ENCODE measurements at places on chromosomes 12 and 14. TPM values are rescaled to one million over a fixed set of nuclear protein-coding genes. Genes with fewer than 3 reads are reported as not detected.

GRCh38 chr12:58458102-58458501 lies 462.2 kb downstream of the LRIG3 start:
- no peak for DNase-seq

DNA sequence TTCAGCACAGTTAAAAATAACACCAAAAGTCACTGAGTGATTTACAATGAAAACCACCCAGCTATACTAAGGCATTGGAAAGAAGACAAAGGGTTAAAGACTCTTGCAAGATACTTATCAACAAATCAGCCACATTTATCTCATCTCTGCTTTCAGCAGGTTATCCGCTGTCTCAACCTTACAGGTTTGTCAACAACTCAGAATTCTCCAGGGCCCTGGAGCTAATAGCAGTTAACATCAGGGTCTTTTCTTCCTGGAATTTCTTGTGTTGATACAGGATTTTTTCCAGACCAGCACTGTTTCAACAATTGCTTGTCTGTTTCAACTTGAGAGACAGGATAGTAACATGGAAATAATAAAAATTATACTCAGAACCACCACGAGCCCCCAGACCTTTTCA lies 3.5 kb downstream of the PKP2 start:
- DNase-seq = no peak

DNA sequence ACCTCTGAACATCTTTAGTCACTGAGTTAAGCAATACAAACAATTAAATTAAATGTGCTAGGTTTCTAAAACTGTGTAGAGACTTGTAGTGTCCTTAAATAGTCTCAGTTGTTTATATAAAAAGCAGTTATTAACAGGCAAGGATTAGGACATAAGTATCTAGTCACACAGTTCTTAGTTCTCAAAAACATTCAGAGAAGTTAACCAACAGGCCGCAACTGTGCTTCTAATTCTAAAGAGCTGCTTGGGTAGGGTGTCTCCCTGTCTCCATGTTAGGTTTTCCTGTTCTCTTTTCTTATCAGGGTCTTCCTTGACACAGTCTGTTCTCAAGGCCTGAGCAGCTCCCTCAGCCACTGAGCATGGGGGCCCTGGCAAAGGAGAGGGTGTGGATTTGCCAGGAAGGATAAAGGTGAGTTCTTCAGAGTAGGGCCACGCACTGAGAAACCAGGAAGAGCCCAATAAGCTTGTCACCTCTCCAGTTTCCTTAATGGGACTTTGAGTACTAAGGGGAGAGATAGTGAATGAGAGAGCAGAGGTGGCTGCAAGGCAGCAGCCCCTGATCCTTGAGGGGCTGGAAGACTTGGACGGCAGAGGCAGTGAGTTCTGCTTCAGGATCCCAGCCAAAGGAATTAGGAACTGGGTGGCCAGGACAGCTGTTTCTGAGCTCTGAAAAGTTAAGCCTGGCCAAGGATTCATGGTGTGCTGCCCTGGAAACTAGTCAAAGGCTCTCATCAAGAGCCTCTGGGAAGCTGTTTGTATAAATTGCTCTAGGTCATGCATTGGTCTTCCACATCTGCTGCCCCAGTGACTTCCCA lies 177.3 kb downstream of the MYRFL start:
- no peak for DNase-seq

GRCh38 chr12:108519558-108519957 lies 4.5 kb downstream of the FICD start:
- no peak for DNase-seq

DNA sequence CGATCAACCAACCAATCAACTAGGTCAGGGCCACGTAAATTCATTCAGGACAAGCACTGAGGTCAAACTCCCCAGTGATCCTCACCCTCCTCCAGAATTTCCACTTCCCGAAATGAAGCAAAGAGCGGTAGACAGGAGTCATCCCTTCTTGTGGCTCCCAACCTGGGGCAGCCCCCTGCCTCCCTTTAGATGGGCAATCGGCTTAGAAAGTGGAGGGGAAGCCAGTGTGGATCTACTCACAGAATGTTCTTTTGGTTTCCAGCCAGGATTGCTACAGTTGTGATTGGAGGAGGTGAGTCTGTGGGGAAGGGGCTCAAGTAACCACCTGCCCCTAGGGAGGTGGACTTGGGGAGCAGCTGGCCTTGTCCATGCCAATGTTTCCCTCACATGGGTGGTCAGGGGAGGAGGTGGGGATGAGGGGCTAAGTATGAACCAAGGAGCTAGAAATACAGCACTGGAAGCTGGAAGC lies 4.1 kb downstream of the IFI27 start:
- DNase-seq = no peak

- DNase-seq = no peak
These were observed 1.3 kb upstream of the AVPR1A start for GRCh38 chr12:63152321-63152700.

- DNase-seq = no peak
These were observed 174.0 kb upstream of the MYL2 start for GRCh38 chr12:111094157-111095010.

DNA sequence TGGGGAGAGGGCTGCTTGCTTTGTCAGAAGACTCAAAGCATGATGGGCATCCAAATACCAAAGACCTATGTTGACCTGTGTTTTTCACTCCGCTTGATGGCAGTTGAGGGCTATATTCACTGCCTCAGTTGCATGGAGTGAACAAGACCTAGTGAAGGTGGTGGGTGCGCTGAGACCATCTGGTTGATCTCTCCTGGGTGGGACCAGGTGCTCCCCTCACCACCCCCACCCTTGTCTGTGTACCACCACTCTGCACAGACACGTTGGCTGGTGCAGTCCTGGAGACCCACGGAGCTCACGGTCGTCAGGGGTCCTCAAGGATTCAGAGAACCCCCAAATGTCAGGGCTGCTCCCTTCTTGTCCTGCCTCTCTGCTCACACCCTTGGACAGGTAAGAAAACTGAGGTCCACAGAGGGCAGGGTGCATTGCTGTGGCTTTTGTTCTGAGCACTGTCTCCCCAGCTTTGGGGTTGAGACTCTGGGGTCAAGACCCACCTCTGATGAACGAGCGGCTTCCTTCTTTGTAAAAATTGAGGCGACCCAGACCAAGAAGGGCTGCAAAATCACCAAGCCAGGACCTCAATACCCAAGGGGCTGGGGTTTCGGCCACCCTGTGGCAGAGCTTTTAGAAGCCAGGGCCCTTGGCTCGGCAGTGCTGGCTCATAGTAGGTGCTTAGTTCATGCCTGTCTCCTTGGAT lies 166.3 kb upstream of the RTL1 start:
- no peak for DNase-seq

- DNase-seq = no peak
These were observed 767.2 kb downstream of the VRK1 start for GRCh38 chr14:97564334-97564733.

The KLHL42 gene
- total RNA-seq = 24.0 TPM

The ESRRB gene
- not detected for total RNA-seq

DNA sequence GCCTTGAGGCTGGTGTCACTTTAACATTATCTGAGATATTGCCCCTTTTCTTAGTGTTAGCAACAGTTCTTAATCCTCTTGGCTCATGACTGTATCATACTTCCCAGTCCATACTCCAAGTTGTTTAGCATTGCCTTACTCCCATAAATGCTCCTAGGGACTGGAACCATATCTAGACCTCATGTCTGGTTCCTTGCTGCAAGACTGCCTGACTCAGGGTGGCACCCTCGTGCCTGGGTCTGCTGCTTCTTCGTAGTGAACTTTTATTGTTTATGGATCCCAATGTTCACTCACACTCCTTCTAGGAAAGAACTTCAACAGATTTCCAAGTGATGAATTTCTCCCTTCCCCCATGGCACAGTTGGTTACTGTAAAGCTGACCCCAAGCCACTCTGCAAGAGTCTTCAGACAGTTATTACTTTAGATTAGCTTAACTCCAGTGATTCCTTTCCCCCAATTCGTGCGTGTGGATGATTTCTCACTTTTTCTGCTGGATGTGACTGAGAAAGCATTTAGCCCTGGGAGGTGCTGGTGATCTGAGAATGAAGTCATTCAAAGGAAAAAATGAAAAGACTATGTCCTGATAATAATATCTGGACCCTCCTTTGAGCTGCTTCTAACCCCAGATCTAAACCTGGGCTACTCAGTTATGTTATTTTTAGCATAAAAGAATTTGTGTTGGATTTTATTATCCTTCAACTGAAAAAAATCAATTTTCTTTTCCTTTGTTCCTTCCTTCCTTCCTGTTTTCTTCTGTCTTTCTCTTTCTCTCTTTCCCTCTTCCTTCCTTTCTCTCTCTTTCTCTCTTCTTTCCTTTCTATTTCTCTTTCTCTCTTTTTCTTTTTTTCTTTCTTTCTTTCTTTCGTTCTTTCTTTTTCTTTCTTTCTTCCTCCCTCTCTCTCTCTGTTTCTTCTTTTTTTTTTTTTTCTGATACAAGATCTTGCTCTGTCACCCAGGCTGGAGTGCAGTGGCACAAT lies 47.5 kb upstream of the PPP1R12A start:
- DNase-seq = no peak

DNA sequence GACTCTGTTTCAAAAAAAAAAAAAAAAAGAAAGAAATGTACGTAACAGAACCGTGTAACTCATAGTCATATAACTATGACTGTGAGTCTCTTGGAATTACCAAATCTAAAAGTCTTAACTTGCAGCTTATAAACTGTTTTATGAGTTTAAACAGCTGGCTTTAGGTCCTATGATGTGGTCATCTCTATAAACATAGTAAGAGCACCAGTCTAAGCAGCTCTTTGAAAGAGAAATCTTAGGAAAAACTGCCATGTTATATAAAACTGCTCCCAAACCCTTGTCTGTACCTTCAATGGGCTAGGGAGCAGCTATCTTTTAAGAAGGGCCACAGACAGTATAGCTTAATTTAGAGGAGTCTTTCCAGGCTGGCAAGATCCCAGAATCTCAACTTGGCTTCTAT lies 115.5 kb upstream of the AEBP2 start:
- DNase-seq = no peak

- DNase-seq = no peak
These were observed 136.8 kb downstream of the TPH2 start for GRCh38 chr12:72075401-72075800.

- no peak for DNase-seq
These were observed 27.5 kb downstream of the HVCN1 start for GRCh38 chr12:110661337-110661972.

DNA sequence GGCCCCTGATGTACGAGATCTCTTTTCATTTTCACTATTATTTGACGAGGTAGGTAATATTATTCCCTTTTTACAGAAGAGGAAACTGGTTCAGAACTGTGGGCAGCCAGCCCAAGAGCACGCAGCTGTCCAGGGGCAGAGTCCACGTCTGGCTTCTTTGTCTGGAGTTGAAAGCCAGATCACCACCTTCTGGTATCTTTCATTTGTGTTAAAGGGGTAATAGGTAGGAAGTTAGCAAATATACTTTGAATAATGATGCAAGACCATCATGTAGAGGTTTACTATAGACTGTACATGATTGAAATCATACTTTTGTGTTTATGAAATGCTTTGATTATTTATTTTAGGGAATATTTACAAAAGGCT lies 144.1 kb upstream of the AMIGO2 start:
- no peak for DNase-seq

- no peak for DNase-seq
These were observed 60.6 kb downstream of the ARL6IP4 start for GRCh38 chr12:123041042-123041531.

The HELB gene
- total RNA-seq = 3.9 TPM

- DNase-seq = no peak
These were observed 32.1 kb downstream of the SPATA7 start for GRCh38 chr14:88417594-88417993.

- no peak for DNase-seq
These were observed 2.2 kb downstream of the GPR132 start for GRCh38 chr14:105063056-105063455.

The C12orf60 gene
- 15.9 TPM for total RNA-seq

- DNase-seq = no peak
These were observed 61.7 kb downstream of the KIF26A start for GRCh38 chr14:104200106-104200505.

DNA sequence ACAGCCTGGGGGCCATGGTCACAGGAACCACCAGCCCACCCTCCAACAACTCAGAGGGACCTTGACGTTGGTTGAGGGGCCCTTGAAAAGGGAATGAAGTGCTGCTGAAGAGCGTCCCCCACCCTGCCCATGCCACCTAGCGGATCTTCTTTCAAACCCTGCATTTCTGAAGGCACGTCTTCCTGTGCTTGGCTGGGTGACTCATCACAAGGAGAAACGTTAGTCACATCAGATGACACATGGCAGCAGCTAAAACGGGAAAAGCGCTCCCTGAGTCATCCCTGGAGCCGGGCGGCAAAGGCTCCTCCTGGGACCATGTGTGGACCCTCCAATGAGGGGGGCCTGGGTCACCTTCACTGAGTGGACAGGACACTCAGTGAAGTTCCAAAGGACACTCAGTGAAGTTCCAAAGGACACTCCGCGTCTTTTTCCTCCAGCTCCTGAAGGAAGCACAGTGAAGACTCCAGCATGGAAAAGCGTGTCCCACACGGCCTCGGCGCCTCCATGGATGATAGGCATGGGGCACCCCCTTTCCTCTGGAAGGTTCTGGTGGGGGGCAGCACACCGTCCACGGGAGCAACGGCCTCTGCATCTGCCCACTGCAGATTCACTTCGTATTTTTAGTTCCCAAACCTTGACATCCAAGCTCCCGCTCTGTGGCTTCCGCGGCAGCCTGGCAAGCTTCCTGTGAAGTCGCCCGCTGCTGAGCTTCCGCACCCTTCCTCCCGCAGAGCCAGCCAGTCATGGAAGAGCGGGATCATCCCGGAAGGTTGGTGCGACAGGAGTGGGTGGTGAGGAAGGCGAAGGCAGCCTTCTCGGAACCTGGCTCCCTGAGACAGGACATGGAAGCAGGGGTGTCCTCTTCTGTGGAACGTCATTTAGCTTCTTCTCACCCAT lies 383.4 kb downstream of the VRK1 start:
- peak; percentile 49 for DNase-seq

DNA sequence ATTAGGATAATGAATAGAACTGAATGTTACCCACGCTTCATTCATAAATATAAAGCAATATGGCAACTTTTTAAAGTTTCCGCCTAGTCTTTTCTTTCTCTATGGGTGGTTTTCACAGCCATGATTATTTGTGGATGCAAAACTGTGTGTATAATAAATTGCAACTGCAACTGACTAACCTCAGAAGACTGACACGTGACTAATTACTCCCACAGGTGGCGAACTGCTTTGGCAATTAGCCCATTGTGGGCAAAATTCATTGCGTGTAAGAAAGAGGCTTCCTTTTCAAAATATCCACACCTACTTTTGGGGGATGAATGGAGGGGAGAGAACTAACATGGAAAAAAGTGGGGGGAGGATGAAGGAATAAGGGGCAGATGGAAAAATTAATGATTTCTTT lies 79.0 kb downstream of the SLC25A21 start:
- DNase-seq = no peak

DNA sequence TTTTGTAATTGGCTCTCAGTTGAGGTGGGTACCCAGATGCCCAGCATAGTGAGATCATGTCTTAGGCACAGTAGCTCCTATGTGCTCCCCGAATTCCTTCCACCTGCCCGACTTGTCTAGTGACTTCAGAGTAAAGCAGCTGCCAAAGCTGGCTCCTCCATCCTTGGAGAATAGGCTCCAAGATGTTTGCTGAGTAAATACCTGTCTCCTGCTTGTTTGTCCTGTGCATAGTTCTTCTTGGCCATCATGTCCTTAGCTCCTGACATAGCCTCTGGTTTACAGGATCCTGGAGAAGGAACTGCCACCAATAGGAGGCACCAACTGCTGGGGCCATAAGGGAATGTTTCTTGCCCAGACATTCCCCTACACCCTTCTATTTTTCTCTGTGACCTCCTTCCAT lies 52.6 kb upstream of the CISTR start:
- no peak for DNase-seq
